ELF-1 (cell line): ENCODE measurements at places on chromosomes 13 and 19.

DNA sequence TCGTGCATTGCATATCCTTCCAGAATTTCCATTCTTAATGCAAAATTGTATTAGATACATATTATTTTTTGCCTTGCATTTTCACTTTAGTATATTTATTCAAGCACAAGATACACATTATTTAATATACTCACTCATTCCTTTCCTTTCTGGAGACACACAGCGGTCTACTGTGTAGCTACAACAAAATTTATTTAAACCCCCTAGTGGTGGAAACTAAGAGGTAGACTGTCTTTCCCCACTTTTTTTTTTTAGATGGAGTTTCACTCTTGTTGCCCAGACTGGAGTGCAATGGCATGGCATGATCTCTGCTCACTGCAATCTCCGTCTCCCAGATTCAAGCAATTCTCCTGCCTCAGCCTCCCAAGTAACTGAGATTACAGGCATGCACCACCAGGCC is 2040.3 kb upstream of the PCDH20 start:
- no peak for DNase-seq

- DNase-seq = no peak
Observed at GRCh38 chr13:76921516-76921915, 26.8 kb upstream of the ACOD1 start.

GRCh38 chr19:13691569-13692435 is 72.5 kb upstream of the MRI1 start:
- DNase-seq = no peak

GRCh38 chr13:23506071-23506806 is 64.0 kb upstream of the TNFRSF19 start:
- no peak for DNase-seq

GRCh38 chr19:36009220-36009619 is 607 bp upstream of the SYNE4 start:
- no peak for DNase-seq

GRCh38 chr13:31433746-31434145 is 234.0 kb downstream of the B3GLCT start:
- peak; percentile 24 for DNase-seq

GRCh38 chr13:39378306-39378705 is 224.7 kb downstream of the LHFPL6 start:
- DNase-seq = no peak

GRCh38 chr19:13234518-13234917 is 84.3 kb downstream of the IER2 start:
- peak; percentile 74 for DNase-seq

DNA sequence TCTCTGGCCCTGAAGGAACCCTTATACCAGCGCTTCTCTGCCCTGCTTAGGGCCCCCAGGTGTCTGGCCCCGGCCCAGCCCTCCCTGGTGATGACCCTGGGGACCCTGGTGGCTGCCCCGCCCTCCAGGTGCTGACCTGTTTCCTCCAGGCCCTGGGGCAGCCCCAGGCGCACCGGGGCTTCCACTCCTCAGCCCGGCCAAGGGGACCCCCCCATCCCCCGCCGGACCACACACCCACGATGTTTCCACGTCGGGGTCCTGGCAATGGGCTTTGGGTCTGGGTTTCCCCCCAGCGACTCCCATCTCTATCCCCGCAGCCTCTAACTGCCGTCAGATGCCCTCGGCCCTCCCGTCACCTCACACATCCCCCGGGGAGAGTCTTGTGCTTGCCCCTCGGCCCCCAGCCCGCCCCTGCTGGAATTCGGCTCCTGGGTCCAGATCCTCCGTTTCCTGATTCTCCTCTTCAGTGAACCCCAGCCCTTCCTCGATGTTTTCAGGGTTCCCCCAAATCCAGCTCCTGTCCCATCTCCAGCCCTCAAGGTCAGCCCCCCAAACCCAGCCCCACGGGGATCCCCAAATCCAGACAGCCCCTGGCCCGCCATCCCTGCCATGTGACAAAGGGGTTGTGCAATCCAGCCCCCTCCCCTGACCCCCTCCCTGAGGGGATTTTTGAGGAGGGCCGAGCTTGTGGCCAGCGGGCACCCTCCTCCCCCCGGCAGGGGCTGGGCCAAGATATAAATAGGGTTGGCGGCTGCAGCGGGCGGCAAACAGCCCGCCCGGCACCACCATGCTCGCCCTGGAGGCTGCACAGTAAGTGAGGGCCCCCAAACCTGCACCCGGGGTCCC is at the start of gene SPIB:
Gene SPIB (plus strand): TSS at position 763 of the 846 bp plus-strand sequence. CDS start 25 bp downstream, at position 788.
- peak; percentile 20 for DNase-seq

DNA sequence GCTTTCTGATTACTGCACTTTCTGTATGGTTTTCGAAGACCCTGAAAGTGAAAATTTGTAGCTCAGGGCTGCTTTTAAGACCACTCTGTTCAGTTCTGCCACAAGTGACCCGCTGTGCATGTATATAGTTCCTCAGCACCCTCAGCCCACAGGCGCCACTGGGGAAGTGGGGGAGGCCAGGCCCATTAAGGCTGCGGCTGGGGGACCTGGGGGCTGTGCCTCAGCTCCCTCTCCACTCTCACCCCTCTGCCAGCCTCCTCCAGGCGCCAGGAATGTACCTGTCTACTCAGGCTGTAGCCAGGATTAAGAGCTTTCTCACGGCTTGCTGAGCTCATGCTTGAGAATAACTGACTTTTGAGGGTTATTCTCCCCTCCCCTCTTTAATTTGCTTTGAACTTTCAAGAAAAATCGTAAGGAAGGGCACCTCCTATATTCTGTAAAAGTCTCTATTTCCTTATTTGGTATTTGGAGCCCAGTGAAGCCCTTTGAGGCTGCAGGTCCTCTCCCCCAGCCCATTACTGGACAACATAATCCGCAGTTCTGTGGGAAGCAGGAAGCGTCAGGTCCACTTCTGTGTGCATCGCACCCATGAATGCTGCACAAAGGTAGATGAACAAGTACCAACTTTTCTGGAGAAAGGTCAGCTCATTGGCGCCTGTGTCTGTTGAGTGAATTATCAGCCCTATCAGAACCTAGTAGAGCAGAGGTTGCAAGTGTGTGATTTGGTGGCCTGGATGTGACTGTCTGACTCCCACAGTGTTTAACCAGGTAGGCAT is 29.6 kb downstream of the GJA3 start:
- DNase-seq = no peak

DNA sequence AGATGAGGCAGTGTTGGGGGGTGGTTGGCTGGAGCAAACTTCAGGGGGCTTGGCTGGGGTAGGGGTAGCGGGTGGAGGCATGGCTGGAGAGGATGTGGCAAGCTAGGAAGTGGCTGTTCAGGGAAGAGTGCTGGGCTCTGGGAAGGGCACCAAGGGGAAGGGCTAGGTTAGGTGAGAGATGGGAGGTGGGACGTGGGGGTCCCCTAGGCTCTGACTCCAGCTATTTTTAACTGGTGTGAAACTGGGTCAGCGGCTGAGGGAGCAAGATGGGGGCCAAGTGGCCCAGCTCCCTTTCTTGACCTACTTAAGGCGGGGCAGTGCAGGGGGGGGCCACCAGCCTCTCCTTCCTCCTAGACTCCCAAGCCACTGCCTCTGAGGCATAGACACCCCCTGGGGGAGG is 7.3 kb downstream of the KCNC3 start:
- no peak for DNase-seq

GRCh38 chr13:110696776-110697175 is 9.1 kb downstream of the CARS2 start:
- no peak for DNase-seq

- no peak for DNase-seq
Observed at GRCh38 chr19:27709496-27709895, 1503.5 kb downstream of the UQCRFS1 start.

GRCh38 chr19:42421101-42421500 is 6.1 kb downstream of the LIPE start:
- no peak for DNase-seq

DNA sequence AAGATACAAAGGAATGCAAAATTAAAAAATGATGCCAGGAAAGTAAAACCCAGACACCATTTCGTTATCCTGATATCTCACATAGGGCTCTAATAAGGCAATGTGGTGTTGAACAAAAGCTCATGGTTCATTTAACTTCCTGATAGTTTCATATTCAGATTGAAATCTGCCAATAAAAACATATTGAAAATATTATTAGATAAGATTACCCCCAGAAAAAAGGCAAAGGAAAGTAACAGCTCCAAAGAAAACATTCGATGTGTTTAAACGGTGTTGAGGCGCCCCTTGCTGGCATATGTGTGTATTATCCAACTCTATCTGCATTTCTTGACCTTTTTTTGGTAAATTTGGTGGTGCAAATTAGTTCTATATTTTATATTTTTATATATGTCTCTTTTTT is 75.9 kb downstream of the ESD start:
- DNase-seq = peak; percentile 8

DNA sequence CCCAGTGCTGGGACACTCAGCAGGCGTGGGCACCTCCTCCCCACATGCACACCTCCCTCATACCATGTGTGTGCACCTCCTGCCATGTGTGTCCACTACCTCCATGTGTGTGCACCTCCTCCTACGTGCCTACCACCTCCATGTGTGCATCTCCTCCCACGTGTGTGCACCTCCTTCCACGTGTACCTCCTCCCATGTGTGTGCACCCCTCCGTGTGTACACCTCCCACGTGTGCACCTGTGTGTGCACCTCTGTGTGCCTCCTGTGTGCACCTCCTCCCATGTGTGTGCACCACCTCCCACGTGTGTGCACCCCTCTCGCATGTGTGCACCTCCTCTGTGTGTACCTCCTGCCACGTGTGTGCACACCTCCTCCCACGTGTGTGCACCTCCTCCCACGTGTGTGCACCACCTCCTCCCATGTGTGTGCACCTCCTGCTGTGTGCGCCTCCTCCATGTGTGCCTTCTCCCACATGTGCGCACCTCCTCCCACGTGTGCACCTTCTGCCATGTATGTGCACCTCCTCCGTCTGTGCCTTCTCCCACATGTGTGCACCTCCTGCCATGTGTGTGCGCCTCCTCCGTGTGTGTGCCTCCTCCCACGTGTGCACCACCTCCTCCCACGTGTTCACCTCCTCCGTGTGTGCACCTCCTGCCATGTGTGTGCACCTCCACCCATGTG is 6.1 kb upstream of the C13orf46 start:
- no peak for DNase-seq

- DNase-seq = no peak
Observed at GRCh38 chr13:67095621-67096020, 134.5 kb downstream of the PCDH9 start.

DNA sequence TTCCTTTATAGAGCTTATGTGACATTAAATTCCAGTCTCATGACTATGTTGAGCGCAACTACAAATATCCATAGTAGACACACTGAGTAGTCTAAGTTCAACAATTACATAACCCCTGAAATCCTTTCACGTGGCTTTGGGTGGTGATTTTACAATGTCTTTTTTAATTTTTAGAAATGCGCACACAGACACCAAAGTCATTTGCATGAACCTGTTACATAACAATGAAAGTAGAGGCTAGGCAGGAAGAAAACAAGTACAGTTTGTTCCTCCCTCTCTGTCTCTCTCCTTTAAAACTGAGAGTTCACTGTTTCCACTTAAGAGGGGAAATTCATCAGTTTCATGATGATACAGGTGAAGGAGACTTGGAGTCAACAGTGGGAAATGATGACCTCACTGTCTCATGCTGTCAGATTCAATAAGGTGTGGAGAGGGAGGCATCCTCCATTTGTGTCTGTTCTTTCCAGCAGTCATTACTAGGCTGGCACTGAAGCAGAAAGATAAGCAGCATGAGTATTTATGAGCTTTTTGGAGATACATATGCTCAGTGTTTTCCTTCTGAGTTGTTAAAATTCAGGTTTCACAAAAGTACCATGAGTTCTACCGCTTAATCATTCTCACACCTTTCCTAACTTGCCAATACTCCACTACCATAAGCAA is 201.8 kb downstream of the LHFPL6 start:
- DNase-seq = no peak

DNA sequence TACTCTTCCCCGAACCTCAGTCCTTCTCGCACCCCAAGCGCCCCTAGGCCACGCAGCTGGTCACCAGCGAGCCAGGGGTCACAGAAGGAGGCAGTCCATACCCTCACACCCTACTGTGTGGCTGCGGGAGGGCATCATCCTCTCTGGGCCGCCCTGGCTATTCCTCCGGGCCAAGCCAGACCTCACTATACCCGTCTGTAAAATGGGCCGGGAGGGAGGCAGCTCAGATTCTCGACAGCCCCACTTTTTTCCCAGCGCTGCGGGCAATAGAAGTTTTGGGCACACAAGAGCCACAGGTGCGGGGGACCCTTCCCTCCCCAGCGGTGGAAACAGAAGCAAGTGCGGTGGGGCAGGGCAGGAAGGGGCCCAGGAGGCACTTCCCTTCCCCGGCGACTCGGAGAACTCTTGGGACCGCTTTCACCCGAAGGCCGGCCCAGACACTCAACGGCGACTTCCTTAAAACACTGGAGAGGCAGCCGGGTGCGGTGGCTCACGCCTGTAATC is 5.6 kb upstream of the ARRDC2 start:
- no peak for DNase-seq

DNA sequence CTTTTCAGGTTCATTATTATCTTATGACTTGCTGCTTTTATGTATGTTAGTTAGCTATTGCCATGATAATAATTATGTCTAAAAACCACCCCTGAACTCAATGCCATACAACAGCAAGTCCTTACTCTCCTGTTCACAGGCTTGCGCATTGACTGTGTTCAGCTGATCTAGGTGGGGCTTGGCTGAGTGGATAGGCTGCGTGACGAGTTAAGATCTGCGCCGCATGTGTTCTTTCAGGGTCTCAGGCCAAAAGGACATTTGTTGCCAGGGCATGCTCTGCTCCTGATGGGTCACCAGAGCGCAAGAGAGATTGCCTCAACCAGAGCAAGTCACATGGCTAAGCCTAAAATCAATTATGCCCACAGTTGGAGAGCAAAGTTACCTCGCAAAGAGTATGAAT is 859 bp downstream of the ZNF568 start:
- peak; percentile 5 for DNase-seq

- peak; percentile 98 for DNase-seq
Observed at GRCh38 chr19:932648-933552, 7.1 kb downstream of the ARID3A start.

DNA sequence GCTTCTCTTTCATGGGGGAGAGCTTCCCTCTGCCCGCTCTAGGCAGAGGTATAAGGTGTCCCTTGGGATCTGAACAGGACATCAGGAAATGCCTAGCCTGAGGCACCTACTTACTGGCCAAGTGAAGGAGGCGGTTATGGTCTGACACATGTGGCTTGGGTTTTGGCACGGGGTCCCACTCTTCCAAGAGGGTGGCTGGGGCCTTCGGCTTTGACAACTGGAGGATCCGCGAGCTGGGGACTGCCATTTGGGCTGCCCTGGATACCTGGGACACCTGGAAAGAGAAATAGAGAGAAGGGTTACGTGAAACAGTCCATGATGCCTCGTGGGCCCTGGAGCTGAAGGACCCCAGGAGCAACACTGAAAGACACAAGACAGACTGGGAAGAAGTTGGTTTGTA is 22.4 kb upstream of the MIER2 start:
- no peak for DNase-seq

- DNase-seq = no peak
Observed at GRCh38 chr13:110271313-110271712, 35.6 kb downstream of the COL4A1 start.

DNA sequence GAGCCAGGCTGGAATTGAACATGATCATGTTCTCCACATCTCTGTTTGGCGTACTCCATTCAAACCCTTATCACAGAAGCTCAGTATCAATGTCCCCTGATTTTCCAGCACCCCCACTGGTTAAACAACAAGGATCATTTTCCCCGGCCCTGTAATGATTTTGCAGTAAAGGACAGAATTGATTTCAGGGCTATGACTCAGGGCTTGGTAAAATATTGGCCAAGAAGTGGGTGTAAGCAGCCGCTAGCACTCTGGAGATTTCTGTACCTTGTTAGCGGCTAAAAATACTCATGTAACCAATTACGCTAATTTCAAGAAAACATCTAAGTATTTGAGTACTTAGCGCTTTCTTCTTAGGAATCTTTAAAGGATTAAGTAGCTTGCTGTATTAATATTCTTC is 69.5 kb upstream of the FNDC3A start:
- no peak for DNase-seq
